ENCODE measurements at places on chromosomes 5 and 9. TPM values are rescaled to one million over a fixed set of nuclear protein-coding genes. Genes with fewer than 3 reads are reported as not detected.

The IL9 gene
- polyA plus RNA-seq: not detected

DNA sequence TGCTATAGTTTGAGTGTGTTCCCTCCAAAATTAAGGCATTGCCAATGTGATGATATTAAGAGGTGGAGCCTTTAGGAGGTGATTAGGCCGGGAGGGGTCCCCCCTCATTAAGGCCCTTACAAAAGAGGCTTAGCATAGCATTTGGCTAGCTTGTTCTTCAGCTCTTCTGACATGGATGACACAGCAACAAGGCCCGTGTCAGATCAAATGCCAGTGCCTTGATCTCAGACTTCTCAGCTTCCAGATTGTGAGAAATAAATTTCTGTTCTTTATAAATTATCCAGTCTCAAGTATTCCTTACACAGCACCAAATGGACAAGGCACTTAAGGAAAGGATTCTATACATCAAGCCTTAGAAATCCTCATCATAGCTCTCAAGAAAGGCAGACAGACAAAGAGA is 31.8 kb downstream of the SLC38A9 start:
- H3K4me1 ChIP-seq: peaks cover 2% of the 10 kb centered on the region
- H3K27me3 ChIP-seq: no peaks in the 10 kb centered on the region
- DNase-seq: no peak
- no peak overlapping the region for H3K4me3 ChIP-seq

DNA sequence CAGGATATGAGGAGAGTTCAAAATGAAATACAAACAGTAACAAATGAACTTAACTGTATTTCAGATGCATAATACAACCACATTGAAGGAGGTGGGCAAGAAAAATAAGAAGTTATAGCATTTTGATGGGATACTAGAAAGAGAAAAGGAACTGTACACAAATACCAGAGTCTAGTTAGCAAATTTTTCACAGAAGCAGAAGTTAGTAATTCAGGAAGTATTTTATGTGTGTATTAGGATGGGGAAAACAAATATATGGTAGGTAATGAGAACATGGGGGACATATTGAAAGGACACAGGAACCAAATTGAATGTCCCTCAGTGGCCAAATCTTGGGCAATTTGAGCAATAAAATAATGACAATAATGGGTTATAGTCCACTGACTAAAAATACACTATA is 18.4 kb downstream of the GM2A start:
- no peak overlapping the region for H3K4me3 ChIP-seq
- no peaks in the 10 kb centered on the region for H3K27me3 ChIP-seq
- H3K36me3 ChIP-seq: peaks cover 10% of the 10 kb centered on the region
- H3K4me1 ChIP-seq: no peaks in the 10 kb centered on the region
- H3K27ac ChIP-seq: no peak overlapping the region

GRCh38 chr9:70525519-70525918 is 111.1 kb upstream of the KLF9 start:
- no peaks in the 10 kb centered on the region for H3K27me3 ChIP-seq
- H3K4me1 ChIP-seq: peaks cover 3% of the 10 kb centered on the region
- H3K27ac ChIP-seq: no peak overlapping the region

DNA sequence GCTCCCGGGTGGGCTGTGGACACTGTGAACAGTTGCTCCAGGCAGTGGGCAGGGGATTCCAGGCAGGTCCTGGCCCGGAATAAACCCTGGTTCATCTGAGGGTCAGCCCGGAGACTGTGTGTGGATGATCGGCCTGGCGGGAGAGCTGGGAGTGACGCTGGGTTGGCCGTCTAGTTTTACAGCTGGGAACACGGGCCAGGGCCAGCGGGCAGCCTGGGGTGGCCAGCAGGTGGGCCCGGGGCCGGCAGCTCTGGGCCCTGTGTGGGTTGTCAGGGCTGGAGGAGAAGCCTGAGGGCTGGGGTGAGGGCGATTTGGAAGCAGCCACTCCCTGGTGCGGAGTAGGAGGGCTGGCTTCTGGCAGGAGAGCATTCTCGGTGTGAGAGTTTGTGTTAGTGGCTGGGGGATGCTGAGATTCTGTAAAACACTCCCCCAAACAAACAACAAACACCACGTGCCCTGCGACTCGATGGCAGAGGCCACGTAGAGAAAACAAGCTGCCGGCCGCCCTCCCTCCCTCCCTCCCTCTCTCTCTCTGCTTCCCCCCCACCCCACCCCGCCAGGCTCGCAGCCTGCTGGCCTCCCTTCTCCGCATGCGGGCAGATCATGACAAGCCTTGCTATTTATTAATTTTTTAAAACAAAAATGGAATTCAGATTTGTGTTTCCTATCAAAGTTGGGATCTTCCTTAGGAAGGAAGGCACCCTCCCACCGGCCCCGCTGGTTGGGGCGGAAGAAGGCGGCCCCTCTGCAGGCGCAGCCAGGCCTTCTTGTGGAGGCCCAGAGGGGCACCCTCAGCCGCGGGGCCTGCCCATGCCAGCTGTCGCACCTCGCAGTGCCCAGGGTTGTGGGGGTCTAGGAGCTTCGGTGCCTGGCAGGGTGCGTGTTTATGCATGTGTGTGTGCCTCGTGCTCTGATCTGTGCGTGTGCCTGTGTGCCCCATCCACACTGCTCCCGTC is 49.5 kb downstream of the RXRA start:
- H3K4me1 ChIP-seq: peaks cover 33% of the 10 kb centered on the region
- H3K27ac ChIP-seq: no peak overlapping the region
- H3K4me3 ChIP-seq: no peak overlapping the region
- no peaks in the 10 kb centered on the region for H3K27me3 ChIP-seq

GRCh38 chr9:136074706-136075105 is 20.4 kb downstream of the NACC2 start:
- H3K36me3 ChIP-seq: peaks cover 20% of the 10 kb centered on the region
- H3K27me3 ChIP-seq: no peaks in the 10 kb centered on the region
- no peak overlapping the region for H3K4me3 ChIP-seq
- peaks cover 2% of the 10 kb centered on the region for H3K4me1 ChIP-seq
- DNase-seq: no peak
- H3K27ac ChIP-seq: no peak overlapping the region

GRCh38 chr9:104088416-104088815 is 5.7 kb upstream of the SMC2 start:
- H3K4me1 ChIP-seq: peaks cover 3% of the 10 kb centered on the region
- peak; percentile 3 for DNase-seq
- no peaks in the 10 kb centered on the region for H3K27me3 ChIP-seq
- no peaks in the 10 kb centered on the region for H3K36me3 ChIP-seq
- H3K4me3 ChIP-seq: no peak overlapping the region
- no peak overlapping the region for H3K27ac ChIP-seq

DNA sequence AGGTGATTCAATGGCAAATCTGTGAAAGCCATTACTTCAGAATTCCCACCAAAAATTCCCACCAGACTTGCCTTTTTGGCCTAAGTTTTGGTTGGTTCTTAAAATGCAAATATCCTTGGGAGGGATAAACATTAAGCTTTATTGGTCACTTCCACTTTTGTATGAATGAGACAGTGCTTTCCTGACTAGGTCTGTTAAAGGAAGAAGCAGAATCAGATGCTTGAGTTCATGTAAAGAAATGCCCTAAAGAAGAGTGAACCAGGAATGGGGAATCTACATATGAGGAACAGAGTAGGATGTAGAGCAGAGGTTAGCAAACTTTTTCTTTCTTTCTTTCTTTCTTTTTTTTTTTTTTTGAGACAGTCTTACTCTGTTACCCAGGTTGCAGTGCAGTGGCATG is 129.3 kb downstream of the GCNT1 start:
- no peak overlapping the region for H3K27ac ChIP-seq
- no peak overlapping the region for H3K4me3 ChIP-seq
- no peaks in the 10 kb centered on the region for H3K36me3 ChIP-seq
- no peaks in the 10 kb centered on the region for H3K4me1 ChIP-seq

DNA sequence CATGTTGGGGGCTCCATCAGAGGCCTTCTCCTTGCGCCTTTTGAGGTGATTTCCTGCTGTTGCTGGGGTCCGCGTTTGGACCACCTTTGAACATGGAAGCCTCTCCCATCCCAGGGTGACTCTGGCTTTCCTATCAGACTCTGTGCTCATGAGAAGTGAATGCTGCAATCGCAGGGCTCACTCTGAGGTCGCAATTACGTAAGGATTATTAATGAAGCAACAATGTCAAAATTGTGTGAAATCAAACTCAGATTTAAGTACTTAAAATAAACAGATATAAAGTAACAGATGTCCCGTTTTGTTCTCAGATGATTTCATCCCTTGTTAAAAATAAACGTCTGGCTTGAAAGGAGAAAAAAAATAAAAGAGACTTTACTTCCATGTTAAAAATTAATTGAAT is 634.2 kb downstream of the BNC2 start:
- H3K4me3 ChIP-seq: no peak overlapping the region
- H3K27me3 ChIP-seq: peaks cover 3% of the 10 kb centered on the region
- DNase-seq: peak; percentile 97

The FOXD4L3 gene
- not detected for polyA plus RNA-seq

- no peaks in the 10 kb centered on the region for H3K27me3 ChIP-seq
- peak; percentile 74 for DNase-seq
- H3K36me3 ChIP-seq: peaks cover 2% of the 10 kb centered on the region
- peaks cover 16% of the 10 kb centered on the region for H3K4me1 ChIP-seq
These were observed 161.6 kb downstream of the BNC2 start for GRCh38 chr9:16708656-16709435.

GRCh38 chr5:43370352-43370751 is 41.8 kb downstream of the CCL28 start:
- no peaks in the 10 kb centered on the region for H3K27me3 ChIP-seq
- H3K4me1 ChIP-seq: no peaks in the 10 kb centered on the region
- no peak for DNase-seq
- no peak overlapping the region for H3K4me3 ChIP-seq

DNA sequence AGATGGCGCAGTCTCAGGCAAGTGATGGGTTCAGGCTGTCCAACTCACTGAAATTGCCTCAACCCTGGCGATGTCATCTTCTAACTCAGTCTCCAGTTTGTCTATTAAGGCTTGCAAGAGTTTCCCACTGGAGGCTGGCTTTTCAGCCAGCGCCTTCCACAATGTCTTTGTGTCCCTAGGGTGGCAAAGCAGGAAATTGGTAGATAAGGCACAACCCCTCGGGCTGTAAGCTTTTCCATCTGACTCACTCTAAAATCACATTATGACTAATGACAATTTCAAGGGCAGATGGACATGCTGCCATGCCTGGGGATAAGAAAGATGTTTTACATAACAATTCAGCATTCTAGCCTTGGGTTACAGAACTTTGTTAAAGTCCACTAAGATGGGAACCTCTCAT is 61.9 kb downstream of the MROH2B start:
- no peaks in the 10 kb centered on the region for H3K4me1 ChIP-seq
- peak; percentile 32 for DNase-seq
- H3K36me3 ChIP-seq: no peaks in the 10 kb centered on the region
- no peaks in the 10 kb centered on the region for H3K27me3 ChIP-seq
- no peak overlapping the region for H3K4me3 ChIP-seq

GRCh38 chr5:126482591-126482990 is 59.4 kb downstream of the GRAMD2B start:
- DNase-seq: no peak
- H3K4me3 ChIP-seq: no peak overlapping the region
- H3K4me1 ChIP-seq: peaks cover 3% of the 10 kb centered on the region
- no peak overlapping the region for H3K27ac ChIP-seq

- H3K4me1 ChIP-seq: no peaks in the 10 kb centered on the region
- H3K36me3 ChIP-seq: no peaks in the 10 kb centered on the region
- H3K27ac ChIP-seq: no peak overlapping the region
- no peak overlapping the region for H3K4me3 ChIP-seq
- no peaks in the 10 kb centered on the region for H3K27me3 ChIP-seq
These were observed 230.5 kb downstream of the SPOCK1 start for GRCh38 chr5:137268646-137269045.

The TAF11L5 gene
- polyA plus RNA-seq: not detected

GRCh38 chr9:123318961-123319421 is 37.0 kb upstream of the CRB2 start:
- no peaks in the 10 kb centered on the region for H3K36me3 ChIP-seq
- no peak overlapping the region for H3K27ac ChIP-seq
- H3K4me1 ChIP-seq: no peaks in the 10 kb centered on the region
- peaks cover 22% of the 10 kb centered on the region for H3K27me3 ChIP-seq
- no peak for DNase-seq

DNA sequence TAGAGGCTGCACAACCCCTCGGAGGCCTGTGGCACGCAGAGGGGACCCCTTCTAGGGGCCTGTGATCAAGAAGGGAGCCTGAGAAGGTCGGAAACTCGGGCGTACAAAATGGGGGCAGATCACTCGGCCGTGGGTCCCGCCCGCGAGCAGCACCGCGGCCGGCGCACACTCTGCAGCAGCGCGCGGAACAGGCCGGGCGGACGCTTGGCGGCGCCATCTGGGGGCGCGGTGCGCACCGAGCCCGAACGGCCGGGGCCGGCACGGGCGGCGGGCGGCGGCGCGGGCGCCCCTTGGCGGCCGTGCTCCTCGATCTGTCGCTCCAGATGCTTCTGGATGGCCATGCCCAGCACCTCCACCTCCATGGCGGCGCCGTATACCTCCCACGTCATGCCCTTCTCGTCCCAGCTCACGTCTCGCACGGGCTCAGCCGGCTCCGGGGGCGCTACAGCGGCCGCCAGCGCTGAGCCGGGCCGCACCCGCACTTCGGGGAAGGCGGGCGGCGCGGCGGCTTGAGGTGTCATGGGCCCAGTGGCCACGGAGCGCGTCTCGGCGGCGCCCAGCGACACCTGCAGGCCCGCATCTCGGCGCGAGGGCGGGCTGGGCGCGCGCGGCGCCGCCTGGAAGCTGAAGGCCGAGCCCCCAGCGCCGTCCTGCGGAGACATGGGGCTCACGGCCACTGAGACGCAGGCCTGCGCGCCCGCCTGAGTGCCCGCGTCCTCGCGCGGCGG is 13.1 kb downstream of the GPRIN1 start:
- H3K27ac ChIP-seq: no peak overlapping the region
- H3K36me3 ChIP-seq: no peaks in the 10 kb centered on the region
- H3K27me3 ChIP-seq: no peaks in the 10 kb centered on the region
- no peak for DNase-seq
- no peaks in the 10 kb centered on the region for H3K4me1 ChIP-seq

The ARID3C gene
- polyA plus RNA-seq: not detected

DNA sequence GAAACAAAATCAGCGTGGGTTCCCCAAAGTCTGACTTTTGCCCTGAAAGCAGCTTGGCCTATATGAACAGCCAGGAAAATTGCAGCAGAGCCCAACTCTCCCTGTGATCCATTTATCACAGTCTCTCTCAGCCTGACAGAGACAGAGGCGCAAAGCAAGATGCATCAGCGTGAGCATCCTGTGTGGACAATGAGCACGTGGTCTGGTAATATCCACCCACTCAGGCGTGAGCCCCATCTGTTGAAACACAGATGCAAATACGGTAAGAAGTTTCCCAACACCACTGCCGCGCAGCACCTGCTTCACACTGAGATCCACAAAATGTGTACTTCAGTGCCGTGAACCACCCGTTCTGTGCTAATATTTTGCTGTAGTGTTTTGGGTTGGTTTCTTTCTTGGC is 114.6 kb downstream of the MRPL36 start:
- no peak overlapping the region for H3K27ac ChIP-seq
- no peak for DNase-seq
- H3K4me3 ChIP-seq: no peak overlapping the region
- H3K36me3 ChIP-seq: no peaks in the 10 kb centered on the region

GRCh38 chr5:175895686-175896102 is 24.3 kb downstream of the CPLX2 start:
- no peak for DNase-seq
- no peak overlapping the region for H3K27ac ChIP-seq
- no peaks in the 10 kb centered on the region for H3K36me3 ChIP-seq
- no peak overlapping the region for H3K4me3 ChIP-seq
- peaks cover 4% of the 10 kb centered on the region for H3K27me3 ChIP-seq

Data from IMR-90 (cell line).